ENCODE measurements at places on chromosomes 11 and 22.

DNA sequence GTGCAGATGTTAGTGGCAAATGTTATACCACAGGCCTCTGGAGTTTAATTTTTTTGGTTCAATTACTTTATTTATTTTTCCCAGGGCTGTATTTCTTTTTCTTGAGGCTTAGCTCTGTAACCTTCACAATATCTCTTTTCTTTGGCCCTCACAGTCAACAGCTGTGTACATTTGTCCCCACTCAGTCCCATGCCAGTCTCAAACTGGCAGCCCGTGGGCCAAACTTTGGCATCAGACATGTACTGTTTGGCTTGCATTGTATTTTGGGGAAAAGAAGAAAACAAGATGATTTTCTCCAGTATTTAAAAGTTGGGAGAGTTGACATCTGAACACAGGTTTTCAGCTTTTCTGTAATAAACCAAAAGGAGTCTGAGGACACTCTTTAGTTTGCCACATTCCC is 87.1 kb downstream of the PRR5L start:
- no peak for DNase-seq

- DNase-seq, result no peak
Measured at GRCh38 chr22:50520826-50521453, 4.5 kb downstream of the SCO2 start.

DNA sequence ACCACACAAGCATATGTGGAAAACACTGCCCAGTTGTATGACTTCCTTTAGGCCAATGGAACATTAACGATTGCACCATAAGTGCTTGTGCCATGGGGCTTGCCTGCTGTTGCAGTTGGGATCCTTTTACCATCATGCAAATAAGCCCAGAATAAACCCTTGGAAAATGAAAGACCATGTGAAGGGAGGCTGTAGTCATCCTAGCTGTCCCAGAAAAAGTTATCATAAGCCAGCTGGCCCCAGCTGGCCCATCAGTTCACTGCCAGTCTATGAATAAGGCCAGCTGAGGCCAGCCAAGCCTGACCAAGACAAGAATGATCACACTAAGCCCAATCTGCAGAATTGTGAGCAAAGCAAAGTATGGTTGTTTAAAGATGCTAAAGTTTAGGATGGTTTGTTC is 253.9 kb upstream of the ARHGAP20 start:
- no peak for DNase-seq

GRCh38 chr11:77359481-77359880 is 58.0 kb upstream of the GDPD4 start:
- DNase-seq, result no peak

DNA sequence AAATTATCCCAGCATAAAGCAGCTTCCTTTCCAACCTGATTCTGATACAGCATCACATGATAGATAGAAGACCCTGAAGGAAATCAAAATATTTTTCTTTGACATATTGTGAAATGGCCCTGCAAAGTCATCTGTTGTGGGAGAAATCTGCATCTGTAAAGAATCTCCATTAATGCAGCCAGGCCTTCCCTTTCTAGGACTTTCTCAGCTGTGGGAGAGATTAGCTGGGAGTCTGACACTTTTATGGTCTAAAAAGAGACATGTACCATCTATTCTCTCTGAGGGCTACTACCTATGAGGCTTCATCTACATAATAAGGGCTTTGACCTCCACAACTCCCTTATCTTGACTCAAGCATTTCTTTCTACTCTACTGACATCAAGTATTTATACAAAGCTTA is 238.1 kb downstream of the SWAP70 start:
- no peak for DNase-seq

DNA sequence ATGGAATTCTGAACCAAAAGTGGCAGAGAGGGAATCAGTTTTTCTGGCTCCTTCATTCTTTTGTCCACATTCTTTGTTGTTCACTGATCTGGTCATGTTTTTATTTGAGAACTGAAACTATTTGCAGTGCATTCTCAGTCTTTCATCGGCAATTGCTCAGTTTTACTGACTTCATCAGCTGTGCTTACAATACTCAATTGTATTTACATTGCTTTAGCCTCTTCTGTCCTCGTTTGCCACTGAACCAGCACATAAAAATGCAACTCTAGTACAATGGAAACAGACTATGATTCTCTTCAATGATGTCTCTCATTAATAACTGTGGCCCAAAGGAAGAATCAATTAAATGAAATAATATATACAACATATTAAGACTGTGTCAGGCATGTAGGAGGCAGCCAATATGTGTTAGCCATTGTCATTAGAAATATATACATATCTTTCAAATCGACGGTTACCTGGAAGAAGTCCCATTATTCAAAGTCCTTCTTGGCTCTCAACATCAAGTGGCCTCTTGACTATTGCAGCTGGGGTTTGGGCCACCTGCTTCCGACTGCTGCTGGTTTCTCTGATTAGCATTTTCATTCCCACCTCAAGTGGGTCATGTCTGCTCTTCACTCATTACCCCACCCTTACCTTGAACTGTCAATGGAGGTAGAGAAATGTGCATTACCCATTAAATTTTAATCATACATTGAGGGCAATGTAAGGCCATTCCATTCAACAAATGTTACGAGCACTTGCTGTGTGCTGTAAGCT is 600.1 kb downstream of the INSC start:
- DNase-seq, result no peak

DNA sequence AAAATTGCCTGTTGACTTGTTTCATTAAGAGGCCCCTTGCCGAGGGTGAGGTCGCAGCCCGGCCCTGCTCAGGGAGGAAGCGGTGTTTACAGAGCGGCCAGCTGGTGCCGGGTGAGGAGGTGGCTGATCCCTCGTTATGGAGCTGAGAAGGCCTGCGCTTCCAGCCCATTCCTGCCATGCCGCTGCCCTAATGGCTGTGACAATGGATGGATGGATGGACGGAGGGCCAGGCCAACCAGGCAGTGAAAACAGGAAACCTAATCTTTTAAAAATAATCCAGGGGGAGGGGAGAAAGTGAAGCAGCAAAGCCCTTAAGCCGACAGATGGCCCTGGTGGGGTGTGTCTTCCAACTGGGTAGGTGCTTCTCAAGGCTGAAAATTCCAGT is 38.5 kb downstream of the BCR start:
- peak; percentile 74 for DNase-seq

- peak; percentile 78 for DNase-seq
Measured at GRCh38 chr22:45966320-45966894, 10.6 kb downstream of the WNT7B start.

GRCh38 chr11:79422866-79423265 is 18.0 kb downstream of the TENM4 start:
- no peak for DNase-seq

GRCh38 chr11:8717876-8718753 is 35.5 kb downstream of the RPL27A start:
- DNase-seq, result no peak

- no peak for DNase-seq
Measured at GRCh38 chr11:90737444-90738050, 514.7 kb upstream of the CHORDC1 start.

DNA sequence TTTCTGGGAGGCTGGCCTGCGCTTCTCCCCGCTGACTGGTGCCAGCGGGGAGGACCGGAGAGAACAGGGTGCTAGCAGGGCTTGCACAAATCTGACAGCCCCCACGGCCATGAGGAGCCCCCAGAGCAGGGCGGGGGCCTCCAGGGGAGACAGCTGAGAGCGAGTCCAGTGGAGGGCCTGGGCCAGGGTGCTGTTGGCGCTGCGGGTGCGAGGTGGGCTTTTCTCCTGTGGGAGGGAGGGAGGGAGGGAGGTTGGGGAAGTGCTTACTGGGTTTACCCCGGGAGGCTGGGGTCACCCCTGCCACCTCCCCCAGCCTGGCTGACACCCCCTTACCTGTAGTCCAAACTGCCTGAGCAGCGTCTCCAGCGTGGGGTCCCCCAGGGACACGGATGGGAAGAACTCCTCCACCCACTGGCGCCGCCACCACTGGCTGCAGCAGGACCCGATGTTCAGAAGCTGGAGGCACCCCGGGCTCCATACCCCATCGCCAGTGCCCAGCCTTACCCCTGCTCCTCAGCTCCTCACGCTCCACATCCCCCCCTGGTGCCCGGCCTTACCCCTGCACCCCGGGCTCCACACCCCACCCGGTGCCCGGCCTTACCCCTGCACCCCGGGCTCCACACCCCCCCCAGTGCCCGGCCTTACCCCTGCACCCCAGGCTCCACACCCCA is 3.9 kb downstream of the LMF2 start:
- no peak for DNase-seq

DNA sequence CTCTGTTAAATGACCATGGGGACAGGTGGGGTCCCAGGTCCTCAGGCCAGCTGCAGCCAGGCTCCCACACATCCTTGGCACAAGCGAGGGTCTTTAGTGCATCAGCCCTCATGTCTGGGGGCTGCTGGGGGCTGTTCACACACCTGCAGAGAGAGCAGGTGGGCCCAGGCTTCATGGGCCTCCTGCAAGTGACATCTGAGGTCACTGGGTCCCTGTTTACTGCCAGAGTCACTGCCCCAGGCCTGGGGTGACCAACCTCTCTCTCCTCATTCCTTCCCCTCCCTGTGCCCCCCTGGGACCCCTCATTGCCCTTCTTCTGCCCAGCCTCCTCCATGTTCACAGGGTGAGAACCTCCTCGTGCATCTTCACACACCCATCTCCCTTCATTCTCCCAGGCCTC is 92.4 kb downstream of the RTL6 start:
- no peak for DNase-seq

- DNase-seq, result no peak
Measured at GRCh38 chr11:87425943-87426342, 388.2 kb downstream of the TMEM135 start.

DNA sequence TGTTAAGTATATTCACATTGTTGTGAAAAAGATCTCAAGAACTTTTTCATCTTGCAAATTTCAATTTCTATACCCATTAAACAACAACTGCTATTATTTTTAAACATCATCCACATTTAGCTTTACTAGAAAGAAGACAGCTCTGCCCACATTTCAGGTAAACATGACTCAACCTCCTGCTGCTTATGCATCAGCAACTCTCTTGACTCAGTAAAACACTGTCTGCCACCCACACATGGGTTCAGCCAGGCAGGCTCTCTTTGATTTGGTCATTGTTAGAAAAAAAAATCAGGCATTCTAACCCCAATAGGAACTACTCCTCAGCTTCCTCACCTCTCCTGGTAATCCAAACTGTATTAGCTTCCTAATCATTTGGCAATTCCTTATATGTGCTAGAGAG is 5.1 kb upstream of the ENDOD1 start:
- DNase-seq, result no peak

DNA sequence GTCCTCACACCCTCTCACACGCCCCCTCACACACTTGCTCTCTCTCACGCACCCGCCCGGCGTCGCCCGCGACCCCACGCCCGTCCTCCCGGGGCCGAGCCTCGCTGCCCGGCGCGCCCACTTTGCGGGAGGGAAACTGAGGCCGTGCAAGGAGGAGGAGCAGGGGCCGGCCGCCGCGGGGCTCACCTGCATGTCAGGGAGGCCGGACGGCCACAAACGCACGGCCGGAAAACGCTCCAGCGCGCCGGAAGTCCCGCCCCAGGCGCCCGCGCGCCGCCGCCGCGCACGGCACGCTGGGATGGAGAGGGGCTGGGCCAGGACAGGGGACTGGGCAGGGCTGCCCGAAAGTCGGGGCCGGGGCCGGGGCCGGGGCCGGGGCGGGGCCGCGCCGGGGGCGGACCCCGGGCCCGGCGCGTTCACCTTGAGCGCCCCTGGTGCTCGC is at the start of gene CHID1:
Gene CHID1, minus strand, starts transcription at position 222 of the 442 bp plus-strand sequence. CDS start 5,994 bp downstream, outside the sequence.
- DNase-seq, result peak; percentile 84

DNA sequence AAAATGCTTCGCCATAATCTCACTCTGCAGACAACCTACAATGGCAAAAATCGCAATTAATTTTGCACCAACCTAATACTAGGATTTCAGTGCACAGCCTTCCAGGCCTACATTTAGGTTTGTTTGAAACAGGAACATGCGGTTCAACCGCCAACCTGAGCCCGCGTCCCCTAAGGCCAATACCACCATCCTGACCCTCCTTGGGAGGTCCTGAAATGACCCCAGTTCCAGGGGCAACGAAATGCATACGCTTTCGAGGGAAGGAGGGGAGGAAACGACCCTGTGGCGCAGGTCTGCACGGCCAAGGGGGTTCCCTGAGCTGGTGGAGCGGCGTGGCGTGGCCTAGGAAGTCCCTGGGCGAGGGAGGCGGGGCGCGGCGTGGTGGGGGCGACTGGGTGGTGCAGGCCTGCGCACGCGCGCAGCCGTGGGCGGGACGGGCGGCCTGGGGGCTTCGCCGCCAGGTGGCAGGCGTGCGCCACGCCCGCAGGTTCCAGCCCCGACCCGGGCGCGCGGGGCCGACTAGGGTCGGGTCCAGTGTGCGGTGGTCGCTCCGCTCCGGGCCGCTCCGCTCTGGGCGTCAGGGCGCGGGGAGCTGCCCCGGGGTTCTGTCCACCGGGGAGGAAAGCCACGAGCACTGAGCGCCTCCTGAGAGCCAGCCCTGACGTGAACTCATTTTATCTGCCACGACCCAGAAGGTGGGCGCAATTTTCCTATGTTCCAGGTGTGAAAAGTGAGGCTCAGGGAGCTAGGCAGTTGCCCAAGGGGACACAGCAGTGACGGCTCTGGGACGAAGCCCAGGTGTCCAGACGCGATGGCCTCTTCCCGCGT is 94.1 kb downstream of the SWAP70 start:
- DNase-seq, result peak; percentile 87

GRCh38 chr22:35154937-35155387 is 89.0 kb downstream of the ISX start:
- DNase-seq, result peak; percentile 68

GRCh38 chr22:49850021-49850911 is 3.4 kb upstream of the ZBED4 start:
- no peak for DNase-seq

GRCh38 chr22:39151329-39151975 is 1.0 kb downstream of the CBX7 start:
- no peak for DNase-seq

DNA sequence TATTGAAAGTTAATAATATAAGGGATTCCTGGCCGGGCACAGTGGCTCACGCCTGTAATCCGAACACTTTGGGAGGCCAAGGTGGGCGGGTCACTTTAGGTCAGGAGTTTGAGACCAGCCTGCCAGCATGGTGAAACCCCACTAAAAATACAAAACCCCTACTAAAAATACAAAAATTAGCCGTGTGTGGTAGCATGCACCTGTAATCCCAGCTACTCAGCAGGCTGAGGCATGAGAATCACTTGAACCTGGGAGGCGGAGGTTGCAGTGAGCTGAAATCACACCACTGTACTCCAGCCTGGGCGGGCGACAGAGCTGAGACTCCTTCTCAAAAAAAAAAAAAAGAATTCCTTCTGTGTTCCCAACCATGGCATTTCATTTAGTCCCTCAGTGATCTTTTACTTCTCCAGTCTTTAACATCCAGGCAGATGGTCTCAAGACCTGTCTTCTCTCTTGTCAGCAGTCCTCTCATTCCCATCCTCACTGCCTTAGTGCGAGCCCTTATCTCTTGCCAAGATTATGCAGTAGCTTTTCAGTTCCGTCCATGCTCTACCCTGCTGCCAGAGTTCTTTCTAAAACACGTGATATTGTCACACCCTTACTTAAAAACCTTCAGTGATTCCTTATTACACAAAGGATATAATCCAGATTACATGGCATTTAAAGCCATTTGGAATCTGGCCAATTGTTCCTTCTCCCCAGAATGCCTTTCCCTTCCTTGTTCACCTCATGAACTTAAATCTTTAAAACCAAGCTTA is 17.9 kb downstream of the RTN3 start:
- no peak for DNase-seq

- no peak for DNase-seq
Measured at GRCh38 chr11:83649528-83649855, 363.3 kb upstream of the CCDC90B start.

- no peak for DNase-seq
Measured at GRCh38 chr11:80596291-80596810, 1155.5 kb upstream of the TENM4 start.
